ENCODE measurements at places on chromosomes 12 and 14.

- no peak for DNase-seq
These were observed 57.3 kb downstream of the EP400 start for GRCh38 chr12:132007041-132007440.

DNA sequence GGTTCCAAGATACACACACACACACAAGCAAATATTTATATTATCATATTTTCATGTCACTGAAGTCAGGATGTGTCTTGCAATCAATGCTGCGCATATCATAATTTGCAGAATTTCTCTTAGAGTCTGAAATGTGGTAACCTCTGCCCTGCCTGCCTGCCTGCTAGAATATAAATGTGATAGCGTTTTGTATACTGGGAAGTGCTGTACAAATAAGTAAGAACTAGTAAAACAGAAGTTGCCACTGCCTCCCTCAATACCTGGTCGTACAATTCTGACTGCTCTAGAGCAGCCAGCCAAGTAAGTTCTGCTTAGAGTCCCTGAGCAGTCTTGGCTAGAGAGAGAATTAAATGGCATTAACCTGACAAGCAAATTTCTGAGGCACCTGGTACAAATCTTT is 83.9 kb upstream of the NTF3 start:
- DNase-seq = no peak

GRCh38 chr12:59398164-59398563 is 197.7 kb upstream of the SLC16A7 start:
- DNase-seq = no peak

DNA sequence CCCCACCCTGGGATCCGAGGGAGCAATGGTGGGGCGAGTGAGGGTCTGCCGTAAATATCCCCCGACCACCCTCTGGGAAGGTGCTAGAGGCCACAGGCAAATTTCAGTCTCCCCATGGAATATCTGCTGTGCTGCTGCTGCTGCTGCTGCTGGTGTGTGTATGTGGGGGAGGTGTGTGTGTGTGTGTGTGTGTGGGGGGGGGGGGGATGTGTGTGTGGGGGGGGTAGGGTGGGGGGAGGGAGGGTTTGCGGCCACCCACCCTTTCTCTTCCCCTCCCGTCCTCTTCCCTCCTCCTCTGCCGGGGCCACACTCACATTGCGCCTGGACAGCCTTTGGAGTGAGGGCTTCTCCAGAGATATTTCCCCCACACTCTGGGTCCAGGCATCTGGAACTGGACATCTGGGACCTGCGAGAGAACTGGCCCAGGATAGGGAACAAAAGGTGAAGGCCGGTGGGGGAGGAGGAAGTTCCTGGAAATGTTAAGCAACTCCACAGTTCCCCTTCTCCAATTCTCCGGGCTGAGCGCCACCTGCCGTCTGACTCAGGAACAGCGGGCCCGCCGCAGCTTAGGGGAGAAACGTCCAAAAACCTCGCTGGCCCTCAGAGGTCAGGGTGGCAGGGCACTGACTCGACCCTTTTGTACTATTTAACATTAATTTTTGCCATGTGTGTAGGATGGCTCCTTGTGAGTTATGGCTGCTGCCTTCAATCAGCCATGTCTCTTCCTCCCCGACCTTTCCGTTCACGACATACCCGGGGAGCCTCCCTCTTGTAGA is at the start of gene C1RL:
TSS of gene C1RL (minus strand) at position 419 of the 776 bp plus-strand sequence. CDS start at position 385, 34 bp downstream.
- peak; percentile 93 for DNase-seq

DNA sequence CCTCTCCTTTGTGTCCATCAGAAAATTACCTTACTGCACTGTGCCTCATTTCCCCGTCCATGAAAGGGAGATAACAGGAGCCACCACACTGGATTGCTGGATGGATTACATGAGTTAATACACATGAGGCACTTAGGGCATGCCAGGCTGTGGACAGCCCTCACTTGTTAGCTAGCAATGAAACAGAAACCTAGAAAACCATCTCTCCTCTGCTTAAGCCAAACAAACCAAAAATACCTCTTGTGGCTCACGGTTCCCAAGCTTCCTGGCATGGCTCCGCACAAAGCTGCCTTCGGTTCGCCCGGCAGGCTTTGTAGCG is 660 bp upstream of the HCFC2 start:
- DNase-seq = no peak

GRCh38 chr12:44155358-44155757 is 319.5 kb downstream of the TMEM117 start:
- no peak for DNase-seq

GRCh38 chr14:34355584-34356263 is 106.3 kb downstream of the SPTSSA start:
- DNase-seq = no peak

DNA sequence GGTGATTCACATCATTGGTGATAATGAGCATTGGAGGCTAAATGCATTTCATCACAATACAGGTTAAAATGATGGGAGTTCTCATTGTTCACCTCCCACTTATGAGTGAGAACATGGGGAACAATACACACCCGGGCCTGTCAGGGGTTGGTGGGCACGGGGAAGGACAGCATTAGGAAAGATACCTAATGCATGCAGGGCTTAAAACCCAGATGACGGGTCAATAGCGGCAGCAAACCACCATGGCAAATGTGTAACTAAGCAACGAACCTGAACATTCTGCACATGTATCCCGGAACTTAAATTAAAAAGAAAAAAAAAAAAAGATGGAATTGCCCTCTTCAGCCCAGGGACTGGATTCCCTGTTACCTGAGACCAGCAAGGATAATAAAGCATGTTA is 2.3 kb upstream of the LUM start:
- DNase-seq = no peak

DNA sequence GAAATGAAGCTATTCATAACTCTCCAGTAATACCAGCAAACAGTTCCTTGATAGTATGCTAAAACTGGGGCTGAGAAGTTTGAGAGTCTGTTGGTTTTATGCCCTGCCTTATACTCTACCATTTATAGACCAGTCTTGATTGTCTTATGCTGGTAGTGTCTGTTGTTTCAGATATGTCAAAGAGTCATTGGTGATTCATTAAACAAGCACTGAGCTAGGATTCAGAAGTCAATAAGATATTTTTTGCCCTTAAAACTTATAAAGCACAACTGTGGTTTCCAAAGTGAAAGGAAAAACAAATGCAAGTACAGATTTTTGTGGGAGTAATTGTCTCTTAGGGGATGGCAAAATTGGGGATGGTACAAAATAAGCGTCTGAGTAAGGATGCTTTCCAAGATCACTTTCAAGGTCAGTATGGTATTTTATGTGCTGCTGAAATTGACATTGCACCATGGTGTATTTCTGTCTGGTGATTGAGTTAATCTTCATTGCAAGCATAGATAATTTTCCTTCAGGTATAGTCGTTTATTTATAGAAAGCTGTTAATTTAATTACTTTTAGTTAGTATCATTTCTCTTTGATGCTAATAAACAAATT is 289.5 kb upstream of the E2F7 start:
- DNase-seq = no peak

DNA sequence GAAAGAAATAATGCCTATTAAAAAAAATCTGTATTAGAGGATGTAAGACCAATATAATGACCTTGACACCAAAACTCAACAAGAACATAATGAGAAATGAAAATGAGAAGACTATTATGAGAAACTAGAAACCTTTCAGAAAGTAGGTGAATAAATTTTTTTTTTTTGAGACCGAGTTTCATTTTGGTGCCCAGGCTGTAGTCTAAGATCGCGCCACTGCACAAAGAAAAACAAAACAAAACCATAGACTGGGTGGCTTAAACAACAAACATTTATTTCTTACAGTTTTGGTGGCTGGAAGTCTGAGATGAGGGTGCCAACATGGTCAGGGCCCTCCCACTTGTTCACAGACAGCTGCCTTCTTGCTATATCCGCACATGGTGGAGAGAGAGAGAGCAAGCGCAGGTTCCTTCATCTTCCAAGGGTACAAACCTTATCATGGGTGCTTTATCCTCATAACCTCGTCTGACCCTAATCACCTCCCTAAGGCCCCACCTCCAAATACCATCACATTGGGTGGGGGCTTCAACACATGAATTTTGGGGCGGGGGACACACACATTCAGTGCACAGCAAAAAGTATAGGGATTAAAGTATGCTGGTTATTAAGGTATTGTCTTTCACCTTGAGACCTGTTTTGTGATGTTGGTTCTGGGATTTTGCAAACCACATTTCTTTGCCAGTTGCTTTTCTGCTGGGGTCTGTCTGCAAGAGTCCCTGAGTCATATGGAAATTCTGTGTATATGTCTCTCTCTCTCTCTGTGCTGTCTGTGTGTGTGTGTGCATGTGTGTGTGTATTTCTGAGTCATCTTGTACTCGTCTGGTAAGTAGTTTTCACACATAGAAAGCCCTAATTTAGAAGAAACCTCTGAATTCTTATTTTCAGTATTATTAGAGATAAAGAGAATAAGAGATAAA is 26.2 kb downstream of the ZCRB1 start:
- DNase-seq = no peak

All from psoas muscle (tissue), 8 donors.